Amniotic epithelial cell (primary cell): ENCODE measurements at places on chromosomes 2 and 18.

DNA sequence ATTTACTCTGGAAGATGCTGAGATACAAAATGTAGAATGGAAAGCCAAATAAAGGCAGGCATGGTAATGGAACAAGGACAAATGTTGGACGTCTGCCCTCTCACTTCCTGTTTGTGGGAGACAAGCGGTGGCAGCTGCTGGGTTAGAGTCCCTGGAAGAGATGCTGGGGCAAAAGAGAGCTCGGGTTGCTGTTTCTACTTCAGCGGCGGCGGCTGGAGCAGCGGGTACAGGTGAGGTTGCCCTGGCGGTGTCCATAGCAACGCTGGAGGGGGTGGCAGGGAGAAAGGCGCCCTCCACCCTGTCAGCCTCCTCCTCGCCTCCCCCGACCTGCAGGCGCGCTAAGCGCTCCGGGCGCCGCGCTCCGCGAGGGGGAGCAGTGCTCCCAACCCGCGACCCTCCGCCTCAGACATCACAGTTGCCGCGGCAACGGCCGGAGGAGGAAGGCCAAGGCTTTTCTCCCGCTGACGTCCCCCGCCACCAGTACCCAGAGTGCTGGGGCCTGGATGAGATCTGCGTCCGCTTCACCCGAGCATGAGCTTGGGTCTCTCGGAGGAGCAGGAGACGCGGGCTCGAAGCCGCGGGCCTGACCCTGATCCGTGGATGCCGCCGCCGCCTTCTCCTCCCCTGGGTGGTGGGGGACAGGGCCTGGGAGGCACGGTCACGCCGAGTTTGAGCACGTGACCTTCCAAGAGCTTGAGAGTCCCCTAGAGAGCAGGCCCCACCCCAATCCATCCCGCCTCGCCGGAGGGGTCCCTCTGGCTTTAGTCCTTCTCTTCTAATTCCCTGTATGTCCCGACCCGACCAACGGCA is 65.6 kb downstream of the NOL4 start:
- peak; percentile 0 for DNase-seq

- DNase-seq: peak; percentile 68
Measured at GRCh38 chr2:109486711-109487535, 126.8 kb downstream of the SEPTIN10 start.

- DNase-seq: no peak
Measured at GRCh38 chr2:172433144-172433543, 5.8 kb downstream of the ITGA6 start.

DNA sequence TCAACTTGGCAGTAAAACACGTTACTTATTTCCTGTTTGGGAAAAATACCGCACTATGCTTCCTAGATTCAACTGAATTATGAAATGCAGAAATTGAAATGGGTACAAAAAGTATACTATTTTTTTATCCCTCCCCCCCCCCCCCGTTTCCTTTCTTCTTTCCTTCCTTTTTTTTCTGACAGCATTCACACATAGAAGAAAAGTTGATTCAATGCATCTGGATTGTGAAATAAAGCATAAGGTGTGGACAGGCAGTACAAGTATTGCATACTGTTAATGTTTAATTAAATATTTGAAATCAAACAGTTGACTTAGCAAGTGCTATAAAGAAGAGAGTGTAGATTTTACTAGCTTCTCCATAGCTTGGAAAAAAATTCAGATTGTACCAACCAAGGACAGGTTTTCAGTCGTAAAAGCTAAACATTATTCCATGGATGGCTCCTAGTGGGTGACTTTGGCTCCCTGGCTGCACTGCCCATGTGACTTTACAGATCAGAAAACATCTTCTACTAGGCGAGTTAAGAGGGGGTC is 21.6 kb upstream of the AGFG1 start:
- DNase-seq: no peak

DNA sequence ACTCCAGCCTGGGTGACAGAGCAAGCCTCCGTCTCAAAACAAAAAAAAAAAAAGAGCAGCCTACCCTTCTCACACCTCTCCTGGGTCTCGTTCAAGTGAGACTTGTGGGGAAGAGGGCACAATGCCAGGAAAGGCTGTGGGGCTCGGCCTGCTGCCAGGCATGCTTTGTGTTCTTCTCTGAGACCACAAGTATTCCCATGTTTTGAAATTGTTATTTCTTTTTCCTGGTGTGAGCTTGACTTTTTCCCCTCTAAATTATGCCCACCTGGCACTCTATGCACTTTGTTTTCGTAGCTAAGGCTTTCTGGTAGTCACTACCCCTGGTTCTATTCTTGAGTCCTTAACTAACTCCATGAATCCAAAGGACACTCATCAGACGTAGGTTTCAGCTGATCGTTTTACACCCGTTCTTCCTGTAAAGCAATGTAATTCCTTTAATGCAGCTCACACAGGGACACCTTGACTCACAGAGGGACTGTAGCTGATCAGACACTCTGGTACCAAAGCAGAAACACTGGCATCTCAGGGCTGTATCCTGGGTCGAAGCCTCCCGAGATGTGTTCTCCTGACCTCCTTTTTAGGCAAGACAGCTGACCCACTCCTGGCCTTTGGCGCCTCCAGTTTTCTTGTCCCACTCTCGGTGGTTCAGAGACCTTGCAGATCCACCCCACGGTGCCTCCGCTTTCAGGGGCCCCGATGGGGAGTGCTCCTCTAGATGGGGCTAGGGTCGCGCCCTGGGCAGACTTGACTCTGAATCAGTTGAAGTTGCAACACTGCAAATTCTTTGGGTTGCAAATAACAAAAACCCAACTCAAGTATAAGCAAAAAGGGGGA is 193.3 kb upstream of the AGAP1 start:
- peak; percentile 79 for DNase-seq

GRCh38 chr2:105377871-105378270 is 21.0 kb downstream of the FHL2 start:
- no peak for DNase-seq

DNA sequence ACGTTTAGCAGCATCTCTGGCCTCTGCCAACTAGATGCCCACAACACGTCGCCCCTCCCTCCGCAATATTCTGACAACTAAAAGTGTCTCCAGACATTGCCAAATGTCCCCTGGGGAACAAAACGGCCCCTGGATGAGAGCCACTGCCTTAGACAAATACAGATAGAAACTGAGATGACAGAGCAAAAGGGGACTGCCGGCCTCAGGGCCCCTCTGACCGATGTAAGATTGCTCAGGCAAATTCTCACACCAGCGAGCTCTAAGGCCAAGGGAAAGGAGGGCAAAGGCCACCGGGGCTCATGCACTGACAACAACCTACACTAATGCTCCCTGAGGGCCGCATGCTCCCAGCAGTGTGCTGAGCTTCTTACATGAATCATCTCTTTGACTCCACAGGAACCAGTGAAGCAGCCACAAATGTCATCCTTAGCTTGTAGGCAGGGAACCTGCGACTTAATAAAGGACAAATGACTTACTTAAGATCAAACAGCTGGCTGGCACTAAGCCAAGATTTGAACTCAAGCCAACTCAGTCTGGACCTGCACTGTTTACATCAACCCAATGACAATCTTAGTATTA is 228.5 kb downstream of the TTC32 start:
- DNase-seq: no peak

DNA sequence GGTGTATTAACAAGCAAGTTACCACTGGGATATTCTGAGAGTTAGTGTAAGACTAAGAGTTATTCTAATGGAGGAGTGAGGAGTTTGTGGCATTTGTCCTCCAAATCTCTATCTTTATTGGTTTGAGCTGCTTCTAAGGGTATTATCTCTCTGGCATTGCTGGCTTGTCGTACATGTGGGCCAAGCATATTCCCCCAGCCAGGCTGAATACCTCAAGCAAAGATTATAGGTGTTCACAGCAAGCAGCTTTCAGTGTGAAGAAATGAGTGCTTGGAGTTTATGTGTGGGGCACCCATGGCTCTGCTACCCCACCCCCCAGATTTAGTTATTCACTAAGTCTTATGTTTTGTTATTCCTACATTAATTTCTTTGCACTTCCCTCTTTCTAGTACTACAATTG is 193.6 kb upstream of the FANCL start:
- no peak for DNase-seq

DNA sequence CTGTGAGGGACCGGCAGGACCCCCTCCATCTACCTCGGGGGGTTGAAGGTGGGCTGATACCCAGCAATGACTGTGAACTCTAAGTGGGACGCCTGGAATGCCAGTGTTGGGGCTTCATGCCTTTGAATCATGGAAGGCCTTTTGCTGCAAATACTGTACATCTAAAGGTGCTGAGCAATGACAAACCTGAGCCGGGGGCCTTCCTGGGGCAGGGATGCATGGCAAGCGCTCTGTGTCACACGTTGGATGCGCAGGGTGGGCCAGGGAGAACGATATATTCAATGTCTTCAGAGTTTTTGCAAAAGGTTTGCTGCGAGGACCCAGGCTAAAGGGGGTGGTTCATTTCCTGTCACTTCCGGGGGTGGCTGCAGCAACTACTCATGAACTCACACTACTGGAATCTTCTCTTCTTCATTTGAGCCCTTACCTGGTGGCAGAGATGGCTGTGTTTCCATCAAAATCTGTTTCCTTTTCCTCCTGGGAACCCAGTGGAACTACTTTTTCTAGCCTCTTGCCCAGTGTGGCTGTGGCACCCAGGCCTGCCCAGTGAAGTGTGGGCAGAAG is 24.1 kb upstream of the INHBB start:
- DNase-seq: no peak

GRCh38 chr2:64670047-64670446 is 16.3 kb upstream of the SERTAD2 start:
- DNase-seq: no peak

- no peak for DNase-seq
Measured at GRCh38 chr2:195370167-195370943, 286.7 kb upstream of the SLC39A10 start.

DNA sequence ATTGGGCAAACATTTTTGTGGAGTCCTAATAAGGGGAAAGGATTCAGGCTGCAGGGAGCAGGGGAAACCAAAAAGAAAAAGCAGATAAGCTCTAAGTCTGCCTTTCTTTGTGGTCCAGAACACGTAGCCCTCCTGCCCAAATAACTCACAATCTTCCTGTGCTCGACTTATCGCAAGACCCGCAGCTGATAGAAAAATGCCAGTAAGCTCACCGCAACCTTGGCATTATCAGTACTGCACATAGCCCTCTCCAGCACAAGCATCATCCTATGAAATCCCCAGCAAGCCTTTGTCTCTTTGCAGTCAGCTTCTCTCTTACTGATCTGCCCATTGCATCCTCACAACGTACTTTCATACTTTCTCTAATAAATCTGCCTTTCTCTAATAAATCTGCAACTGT is 202.4 kb upstream of the HNRNPA3 start:
- peak; percentile 1 for DNase-seq

DNA sequence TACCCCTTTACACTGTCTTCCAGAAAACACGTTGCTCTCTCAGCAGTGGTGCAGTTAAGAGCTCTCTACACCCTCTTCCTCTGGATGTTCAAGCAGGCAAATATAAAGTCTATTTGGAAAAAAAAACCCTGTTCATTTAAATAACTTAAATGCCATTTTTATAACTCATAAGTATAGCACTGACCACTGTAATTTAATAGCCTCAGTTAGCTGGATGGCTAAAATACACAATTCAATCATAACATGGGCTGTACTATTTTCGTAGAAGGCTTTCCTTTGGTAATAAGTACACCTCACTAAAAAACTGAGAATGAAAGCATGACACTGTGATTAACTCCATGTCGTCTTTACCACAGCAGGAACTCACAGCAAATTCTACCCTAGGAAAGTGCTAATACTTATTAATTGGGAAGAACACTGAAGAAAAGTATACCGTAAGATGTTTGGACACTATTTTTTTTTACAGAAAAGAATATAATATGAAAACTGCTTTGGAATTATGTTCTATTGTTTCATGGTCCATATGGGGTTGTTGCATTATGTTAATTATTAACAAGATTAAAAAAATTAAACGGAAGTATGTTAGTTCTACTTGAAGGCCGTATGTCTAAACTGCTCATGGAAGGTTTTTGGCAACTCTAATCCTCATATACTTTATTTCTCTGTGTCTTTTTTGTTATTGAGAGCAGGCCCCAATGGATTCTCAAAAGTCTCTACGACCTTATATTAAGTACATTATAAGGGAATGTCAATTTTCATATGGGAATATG is 269.1 kb downstream of the ZNF385B start:
- no peak for DNase-seq

DNA sequence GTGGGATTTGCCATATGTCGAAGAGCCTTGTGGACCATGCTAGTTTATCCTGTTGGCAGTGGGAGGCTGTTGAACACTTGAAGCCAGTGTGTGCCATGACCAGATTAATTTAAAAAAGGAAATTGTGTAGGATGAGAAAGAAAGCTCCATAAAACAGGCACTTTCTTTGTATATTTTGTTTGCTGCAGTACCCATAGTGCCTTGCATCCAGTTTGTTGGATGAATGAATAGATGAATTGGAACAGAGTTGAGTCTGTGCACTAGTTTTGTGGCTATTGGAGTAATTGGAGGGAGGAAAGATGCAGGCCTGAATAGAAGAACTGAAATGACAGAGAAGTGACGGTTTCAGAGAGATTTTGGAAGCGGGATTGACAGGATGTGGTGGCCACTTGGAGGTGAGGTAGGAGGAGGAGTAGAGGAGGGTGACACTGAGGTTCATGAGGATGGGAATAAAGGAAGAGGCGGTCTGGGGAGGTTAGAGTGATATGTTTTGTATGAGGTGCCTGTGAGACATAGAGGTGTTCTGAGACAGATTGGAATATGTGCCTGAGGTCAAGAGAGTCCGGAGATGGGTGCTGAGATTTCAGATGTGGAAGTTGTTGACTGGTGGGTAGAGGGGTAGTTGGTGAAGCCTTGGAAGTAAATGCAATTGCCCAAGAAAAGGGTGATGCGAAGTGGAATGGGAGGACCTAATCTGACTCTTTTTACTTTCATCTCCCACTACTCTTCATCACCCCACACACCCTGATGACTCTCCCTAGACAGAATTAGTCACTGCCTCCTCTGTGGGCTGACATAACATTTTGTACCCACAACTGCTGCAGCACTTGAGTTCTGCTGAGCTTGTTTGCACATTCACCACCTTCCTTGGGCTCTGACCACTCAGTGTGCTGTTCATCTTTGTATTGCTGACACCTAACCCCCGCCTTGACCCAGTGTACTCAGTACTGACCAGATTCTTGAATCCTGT is 5.1 kb downstream of the DGUOK start:
- DNase-seq: peak; percentile 79

DNA sequence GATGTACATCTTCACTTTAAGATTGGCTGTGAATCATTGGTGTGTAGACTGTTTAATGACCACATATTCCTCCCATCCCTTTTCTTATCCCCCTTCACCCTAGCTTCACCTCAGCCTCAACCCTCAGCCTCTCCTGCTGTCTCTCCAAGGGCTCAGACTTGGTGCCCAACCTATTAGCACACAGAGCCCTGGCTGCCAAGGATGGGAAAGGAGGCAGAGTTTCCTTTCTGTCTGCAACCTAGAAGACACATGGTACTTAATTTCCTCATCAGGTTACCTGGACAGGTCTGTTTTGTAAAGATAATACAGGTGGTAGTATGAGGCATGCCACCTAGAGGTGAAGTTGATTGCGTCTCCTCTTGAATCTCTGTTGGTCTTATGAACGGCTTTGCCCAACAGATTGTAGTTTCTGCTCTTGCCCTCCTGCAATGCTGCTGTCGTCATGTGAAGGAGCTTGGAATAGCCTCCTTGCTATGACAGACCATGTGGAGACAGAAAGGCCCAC is 44.5 kb upstream of the RMND5A start:
- DNase-seq: no peak

GRCh38 chr2:47225061-47225783 is 70.1 kb upstream of the STPG4 start:
- DNase-seq: peak; percentile 95

GRCh38 chr2:133589456-133589855 is 21.2 kb upstream of the NCKAP5 start:
- DNase-seq: no peak

GRCh38 chr2:129778584-129778877 is 200.9 kb upstream of the RAB6C start:
- no peak for DNase-seq
